ENCODE measurements at places on chromosomes 12 and 14. TPM values are rescaled to one million over a fixed set of nuclear protein-coding genes. Genes with fewer than 3 reads are reported as not detected.
A peak's percentile ranks its signal among the peaks of the same experiment; 100 is the strongest.

- DNase-seq: peak; percentile 32
These were observed 786.8 kb downstream of the DIO2 start for GRCh38 chr14:79424462-79424861.

DNA sequence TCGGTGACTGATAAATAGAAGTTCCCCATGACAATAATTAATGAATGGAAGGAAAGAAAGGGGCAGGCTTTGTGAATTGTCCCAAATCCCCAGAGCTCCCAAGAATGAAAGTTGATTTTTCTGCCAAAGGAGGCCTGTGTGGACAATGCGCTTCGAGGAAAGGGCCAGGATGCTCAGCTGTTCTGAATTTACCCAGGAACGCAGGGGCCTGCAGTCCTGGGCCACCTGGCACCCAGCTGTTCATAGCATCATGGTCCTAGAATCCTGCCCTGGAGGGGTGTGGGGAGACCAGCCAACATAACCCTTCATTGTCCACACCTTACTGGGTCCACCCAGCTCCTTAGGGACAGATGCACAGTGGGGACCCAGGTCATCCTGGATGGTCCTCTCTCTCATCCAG is 587.5 kb downstream of the BCL11B start:
- no peak for DNase-seq

DNA sequence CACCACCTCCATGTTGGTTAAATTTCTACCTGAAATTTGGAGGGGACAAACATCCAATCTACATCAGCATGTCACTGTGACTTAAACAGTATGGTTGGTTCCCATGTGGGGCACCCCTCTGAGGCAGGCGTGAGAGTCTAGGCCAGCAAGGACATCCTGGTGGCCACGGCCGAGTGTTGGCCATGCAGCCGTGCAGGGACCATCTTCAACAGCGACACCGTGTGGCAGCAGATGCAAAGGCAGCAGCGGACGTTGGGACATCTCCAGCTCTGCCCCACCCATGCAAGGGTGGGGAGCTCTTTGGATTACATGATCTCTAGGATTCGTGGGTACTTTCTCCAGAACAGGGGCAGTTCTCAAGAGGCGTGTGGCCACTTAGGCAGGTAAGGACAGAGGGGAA is 49.8 kb downstream of the NOC4L start:
- no peak for DNase-seq

DNA sequence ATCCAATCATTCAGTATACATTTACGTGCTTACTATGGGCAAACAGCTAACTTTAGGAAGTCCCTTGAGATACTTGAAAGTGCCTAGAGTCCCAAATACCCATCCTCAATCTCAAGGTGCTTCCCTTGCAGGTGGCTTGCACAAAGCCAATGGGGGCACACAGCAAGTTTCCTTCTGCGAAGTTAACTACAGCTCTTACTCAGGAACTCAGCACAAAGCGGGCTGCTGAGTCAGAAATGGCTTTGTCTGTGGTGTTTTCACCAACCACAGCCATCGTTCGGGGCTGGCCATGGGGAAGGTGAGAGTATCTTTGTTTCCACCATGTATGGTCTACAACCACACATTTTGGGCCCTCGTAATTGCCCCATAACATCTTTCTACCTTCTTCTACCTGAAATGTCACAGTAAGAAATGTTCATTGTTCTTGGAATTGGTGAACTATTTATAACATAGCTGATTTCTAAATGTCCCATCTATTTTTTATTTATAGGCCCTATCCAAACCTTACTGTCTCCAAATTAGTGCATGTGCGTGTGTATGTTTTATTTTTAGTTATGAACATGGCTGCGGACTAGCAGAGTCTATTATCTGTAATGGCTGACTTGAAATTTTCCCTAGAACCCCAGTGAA is 13.9 kb downstream of the MFAP5 start:
- no peak for DNase-seq

- no peak for DNase-seq
These were observed 176.7 kb downstream of the PTPN11 start for GRCh38 chr12:112595410-112595809.

- peak; percentile 55 for DNase-seq
These were observed 463.8 kb downstream of the PRKD1 start for GRCh38 chr14:29463727-29464395.

- no peak for DNase-seq
These were observed 52.7 kb upstream of the NR2C1 start for GRCh38 chr12:95126076-95126475.

DNA sequence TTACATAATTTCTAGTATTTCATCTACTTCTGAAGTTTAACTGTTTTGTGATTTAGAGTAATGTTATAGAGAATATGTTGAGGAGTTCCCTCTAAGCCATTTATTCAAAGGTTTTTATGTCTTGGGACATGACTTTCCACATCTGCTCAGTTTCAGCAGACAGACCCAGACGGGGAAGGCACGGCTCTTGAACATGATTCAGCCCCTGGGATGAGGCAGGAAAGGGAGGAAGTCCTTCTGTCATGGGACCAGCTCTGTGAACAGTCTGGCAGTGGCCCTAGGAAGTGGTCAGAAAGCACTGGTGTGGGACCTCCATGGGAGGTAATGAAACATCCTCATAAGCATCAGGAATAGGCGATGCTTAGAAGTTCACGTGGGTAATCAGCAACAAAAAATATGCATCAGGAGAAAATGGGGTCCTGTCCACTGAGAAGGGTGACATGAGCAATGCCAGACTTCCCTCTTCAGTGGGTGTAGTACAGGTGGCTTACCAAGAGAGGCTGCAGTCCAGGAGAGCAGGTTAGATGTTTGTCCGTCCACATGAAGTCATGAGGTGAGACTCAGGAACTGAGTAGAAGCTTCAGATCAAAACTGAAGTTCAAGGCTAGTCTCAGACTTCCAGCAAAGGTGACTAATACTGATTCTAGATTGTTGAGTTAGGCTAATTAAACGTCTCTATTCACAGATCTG is 248.5 kb downstream of the IPO8 start:
- peak; percentile 8 for DNase-seq

GRCh38 chr14:89061696-89062095 is 237.2 kb downstream of the TTC8 start:
- no peak for DNase-seq

DNA sequence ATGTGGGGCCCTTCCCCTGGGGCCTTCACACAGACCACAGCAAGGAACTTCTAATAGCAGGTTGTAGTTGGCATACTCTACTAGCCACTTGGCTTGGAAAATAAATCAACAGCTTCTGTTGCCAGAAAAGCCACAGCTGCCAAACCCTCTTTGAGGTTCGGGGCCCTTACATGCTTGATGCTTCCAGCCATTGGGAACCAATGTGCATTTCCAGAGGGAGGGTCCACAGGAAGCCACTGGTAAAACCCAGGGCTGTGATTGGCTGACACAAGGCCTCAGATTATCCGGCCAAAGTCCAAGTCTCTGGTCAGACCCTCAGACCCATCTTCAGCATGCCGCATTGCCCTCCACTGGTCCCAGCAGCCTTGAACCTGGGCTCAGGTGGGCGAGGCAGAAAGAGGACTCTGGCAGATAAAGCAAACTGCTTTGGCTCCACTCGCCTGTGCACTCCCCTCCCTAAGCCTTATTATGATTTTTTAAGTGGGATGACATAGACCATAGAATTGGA is 214.4 kb downstream of the BCL11B start:
- no peak for DNase-seq

GRCh38 chr14:98606041-98606640 is 665.9 kb downstream of the BCL11B start:
- DNase-seq: no peak

GRCh38 chr14:56002342-56002741 is 115.9 kb upstream of the PELI2 start:
- DNase-seq: no peak

DNA sequence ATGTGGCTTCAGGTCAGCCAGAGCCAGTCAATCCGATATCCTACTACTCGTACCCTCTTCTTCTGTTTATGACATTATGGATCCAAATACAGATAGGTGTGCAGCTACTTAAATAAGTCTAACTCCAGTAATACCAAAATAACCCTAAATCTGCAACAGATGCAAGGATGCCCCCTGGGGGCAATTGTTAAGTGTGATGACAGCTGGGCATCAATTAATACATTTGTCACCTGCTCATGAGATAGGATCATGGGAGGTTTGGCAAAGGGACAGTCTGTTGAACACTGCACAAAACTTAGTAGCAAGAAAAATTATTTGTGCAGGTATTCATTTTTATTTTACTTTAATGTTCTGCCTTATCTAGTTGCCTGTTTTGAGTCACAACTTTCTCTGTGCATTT is 83.2 kb downstream of the SLC38A6 start:
- DNase-seq: no peak

- DNase-seq: peak; percentile 52
These were observed 507 bp upstream of the CD9 start for GRCh38 chr12:6199531-6200255.

GRCh38 chr14:105368032-105368417 is 30.3 kb upstream of the TEX22 start:
- DNase-seq: no peak

- no peak for DNase-seq
These were observed 63.8 kb downstream of the SUSD6 start for GRCh38 chr14:69675245-69675583.

DNA sequence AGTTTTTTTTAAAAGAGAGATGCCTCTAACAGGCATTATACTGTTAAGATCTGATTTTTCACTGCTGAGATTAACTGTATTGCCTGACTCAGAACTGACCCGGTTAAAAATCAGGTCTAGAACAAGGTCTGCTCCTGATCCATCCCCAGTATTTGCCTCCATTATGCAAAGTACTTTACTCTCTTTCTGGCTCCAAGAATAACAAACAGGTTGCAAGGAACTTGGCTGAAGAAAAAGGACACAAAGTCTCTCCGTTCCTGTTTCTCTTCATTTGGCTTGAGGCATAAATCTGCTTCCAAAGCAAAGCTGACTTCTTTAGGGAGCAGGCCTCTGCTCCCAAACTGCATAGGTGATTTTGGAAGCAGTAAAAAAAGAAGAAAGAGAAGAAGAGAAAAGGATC is 199.3 kb upstream of the PDZRN4 start:
- no peak for DNase-seq

GRCh38 chr12:34388636-34389377 is 366.5 kb downstream of the ALG10 start:
- no peak for DNase-seq

DNA sequence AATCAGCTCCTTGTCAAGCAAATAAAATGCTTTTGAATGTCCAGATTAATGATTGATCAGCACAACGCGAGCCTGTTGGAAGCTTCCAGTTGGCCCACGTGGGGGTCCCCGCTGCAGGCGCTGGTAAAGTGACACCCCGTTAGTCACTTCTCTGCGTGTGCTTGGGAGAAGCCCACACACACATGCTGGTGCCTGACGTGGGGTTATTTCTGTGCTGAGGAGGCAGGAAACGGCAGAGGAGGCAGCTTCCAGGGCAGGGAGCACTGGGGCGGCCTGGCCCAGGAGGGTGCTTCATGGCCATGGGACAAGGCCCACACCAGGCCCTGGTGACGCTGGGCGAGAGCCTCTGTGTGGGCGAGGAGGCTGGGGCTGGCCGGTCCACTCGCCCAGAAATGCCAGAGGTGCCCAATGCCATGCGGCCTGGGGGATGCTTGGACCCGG is 101.5 kb downstream of the KIF26A start:
- no peak for DNase-seq

The TSPAN19 gene
- total RNA-seq: not detected

The KMT2D gene
- total RNA-seq: 23.8 TPM

The SAV1 gene
- 32.4 TPM for total RNA-seq

The REC8 gene
- 1.9 TPM for total RNA-seq

The CCDC175 gene
- not detected for total RNA-seq

The GPD1 gene
- 0.36 TPM for total RNA-seq

The LUM gene
- total RNA-seq: 582 TPM

The IRF2BPL gene
- total RNA-seq: 25.8 TPM

The ABCC9 gene
- 20.0 TPM for total RNA-seq

The FAM90A1 gene
- not detected for total RNA-seq

The KCNMB4 gene
- 2.0 TPM for total RNA-seq

The TPPP2 gene
- not detected for total RNA-seq

The GPX2 gene
- total RNA-seq: not detected

The RHEBL1 gene
- 0.25 TPM for total RNA-seq

All from fibroblast of the aortic adventitia (primary cell).